ENCODE measurements at places on chromosomes 3 and 15.

GRCh38 chr15:81809543-81809942, 236.3 kb downstream of the MEX3B start:
- DNase-seq: no peak

DNA sequence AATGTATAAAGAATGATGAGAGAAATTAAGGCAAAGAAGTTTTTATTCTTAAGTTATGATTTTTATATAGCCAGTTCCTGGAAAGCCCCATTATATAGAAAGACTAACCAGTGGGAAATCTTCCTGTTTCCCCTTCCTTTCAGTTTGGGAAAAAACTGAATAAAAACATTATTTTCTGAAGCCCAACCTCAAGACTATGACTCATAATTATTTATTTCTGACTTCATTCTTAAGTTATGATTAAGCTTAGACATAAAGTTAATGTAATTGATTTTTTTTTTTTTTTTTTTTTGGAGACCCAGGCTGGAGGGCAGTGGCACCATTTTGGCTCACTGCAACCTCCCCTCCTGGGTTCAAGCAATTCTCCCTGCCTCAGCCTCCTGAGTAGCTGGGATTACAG, 55.8 kb downstream of the TRPC1 start:
- DNase-seq: no peak

DNA sequence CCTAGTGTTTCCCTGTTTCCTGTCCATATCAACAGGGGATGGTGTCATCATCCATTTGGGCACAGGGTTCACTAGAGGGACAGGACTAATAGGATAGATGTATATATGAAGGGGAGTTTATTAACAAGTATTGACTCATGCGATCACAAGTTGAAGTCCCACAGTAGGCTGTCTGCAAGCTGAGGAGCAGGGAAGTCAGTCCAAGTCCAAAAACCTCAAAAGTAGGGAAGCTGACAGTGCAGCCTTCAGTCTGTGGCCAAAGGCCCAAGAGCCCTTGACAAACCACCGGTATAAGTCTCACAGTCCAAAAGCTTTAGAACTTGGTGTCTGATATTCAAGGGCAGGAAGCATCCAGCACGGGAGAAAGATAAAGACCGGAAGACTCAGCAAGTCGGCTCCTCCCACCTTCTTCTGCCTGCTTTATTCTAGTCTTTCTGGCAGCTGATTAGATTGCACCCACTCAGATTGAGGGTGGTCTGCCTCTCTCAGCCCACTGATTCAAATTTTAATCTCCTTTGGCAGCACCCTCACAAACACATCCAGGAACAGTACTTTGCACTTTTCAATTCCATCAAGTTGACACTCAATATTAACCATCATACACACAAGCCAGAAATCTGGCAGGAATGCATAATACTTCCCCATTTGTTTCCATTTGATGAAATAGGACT, 43.4 kb downstream of the CD200 start:
- no peak for DNase-seq

DNA sequence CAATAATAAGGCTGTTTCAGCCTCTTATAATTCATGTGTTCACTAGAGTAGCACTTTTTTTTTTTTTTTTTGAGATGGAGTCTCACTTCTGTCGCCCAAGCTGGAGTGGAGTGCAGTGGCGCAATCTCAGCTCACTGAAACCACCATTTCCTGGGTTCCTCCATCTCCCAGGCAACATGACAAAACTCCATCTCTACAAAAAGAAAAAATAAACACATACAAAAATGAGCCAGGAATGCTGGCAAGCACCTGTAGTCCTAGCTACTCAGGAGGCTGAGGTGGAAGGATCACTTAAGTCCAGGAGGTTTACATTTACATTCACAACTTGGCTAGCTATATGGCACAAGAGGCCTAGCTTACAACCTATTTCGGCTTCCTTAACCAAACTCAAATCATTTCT, 6.8 kb downstream of the USP4 start:
- DNase-seq: no peak

- no peak for DNase-seq
Measured at GRCh38 chr3:61861410-61861809, 300.0 kb downstream of the PTPRG start.

All from stimulated activated CD8-positive, alpha-beta memory T cell treated with anti-CD3 and anti-CD28 coated beads, Interleukin-4, amount 100 ng/mL, for 1 hour (primary cell).